ENCODE measurements at places on chromosomes 13 and 19.

DNA sequence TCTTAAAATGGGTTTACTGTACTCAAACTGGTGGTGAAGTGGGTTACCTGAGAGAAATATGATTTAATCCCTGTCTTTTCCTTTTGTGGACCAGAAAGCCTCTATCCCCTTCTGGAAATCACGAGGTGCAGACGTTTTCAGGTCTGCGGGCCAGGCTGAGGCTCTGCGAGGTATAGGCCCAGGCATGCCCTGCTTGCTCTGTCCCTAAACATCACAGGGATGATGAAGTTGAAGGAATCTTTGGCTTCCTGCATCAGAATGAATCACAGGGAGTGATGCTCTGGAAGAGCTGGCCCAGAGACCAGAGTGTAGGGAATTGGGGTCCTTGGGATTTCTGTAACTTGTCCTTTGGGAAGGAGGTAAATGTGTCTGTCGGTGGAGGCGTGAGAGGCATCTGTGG lies 18.4 kb upstream of the CHST8 start:
- no peak for DNase-seq

DNA sequence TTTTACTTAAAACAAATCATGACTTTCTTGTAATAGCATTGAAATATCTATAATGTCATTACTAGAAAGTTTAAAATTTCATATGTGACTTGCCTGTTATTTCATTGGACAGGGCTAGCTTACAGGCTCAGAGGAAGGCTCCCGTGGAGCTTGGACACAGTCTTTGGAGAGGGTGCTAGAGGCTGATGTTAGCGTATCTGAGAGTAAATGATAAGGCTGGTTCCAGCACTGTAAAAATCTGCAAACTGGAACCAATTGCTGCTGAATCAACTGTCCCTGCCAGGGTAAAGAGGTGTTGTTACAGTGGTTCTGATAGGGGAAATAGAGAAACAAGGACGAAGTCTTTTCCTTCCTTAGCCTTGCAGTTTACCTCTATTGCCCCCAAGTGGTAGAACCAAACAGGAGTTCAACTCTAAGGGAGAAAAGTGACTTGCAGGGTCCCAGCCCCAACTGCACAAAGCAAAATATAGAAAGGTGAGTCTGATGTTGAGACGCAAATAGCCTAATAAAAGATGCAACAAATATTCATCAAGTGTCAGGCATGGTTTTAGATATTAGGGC lies 901.7 kb downstream of the DIAPH3 start:
- no peak for DNase-seq

DNA sequence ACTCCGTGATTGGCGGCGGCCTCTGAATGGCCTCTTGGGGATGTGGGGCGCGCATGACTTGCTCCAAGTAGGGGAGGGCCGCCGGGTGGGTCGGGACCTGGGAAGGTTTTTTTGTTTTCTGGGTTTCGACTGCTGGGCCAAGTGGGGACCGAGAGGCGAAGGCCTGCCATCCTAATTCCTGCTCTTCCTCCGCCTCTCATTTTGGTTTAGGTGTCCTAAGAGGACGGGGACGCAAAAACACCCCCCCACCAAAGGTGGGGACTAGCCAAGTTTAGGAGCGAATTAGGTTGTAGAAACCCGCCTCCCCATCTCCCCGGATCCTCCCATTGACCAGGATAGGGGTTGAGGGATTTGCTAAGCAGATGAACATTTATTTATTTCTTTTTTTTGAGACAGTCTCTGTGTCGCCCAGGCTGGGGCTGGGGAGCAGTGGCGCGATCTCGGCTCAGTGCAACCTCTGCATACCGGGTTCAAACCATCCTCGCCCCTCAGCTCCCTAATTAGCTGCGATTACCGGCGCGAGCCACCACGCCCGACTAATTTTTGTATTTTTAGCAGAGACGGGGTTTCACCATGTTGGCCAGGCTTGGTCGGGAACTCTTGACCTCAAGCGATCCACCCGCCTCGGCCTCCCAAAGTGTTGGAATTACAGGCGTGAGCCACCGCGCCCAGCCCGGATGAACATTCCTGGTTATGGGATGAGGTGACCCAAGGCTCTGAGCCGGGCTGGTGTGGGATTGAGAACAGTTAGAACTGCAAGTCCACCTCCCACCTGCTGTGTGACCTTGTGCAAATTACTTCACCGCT lies 838 bp downstream of the PPP2R1A start:
- DNase-seq = no peak

- no peak for DNase-seq
These were observed 6.3 kb downstream of the NHLRC3 start for GRCh38 chr13:39044536-39044935.

DNA sequence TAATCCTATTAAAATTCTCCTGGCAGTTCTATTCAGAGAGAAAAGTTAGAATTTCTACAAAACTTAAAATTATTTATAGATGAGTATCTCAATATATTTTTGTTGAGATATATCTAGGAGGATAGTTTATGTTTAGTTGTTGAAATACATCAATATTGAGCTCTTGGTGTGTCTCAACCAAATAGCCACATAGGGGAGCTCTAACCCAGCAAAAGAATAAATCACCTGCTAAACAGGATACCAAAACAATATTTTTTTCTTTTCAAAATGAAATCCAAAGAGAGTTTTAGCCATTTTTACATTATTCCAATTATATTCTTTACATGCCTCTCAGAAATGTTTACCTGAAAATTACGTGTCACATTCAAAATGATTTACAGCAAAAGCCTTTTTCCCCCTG lies 954.7 kb downstream of the SLITRK6 start:
- no peak for DNase-seq

GRCh38 chr19:52734331-52734892 lies 432 bp downstream of the ZNF611 start:
- no peak for DNase-seq

DNA sequence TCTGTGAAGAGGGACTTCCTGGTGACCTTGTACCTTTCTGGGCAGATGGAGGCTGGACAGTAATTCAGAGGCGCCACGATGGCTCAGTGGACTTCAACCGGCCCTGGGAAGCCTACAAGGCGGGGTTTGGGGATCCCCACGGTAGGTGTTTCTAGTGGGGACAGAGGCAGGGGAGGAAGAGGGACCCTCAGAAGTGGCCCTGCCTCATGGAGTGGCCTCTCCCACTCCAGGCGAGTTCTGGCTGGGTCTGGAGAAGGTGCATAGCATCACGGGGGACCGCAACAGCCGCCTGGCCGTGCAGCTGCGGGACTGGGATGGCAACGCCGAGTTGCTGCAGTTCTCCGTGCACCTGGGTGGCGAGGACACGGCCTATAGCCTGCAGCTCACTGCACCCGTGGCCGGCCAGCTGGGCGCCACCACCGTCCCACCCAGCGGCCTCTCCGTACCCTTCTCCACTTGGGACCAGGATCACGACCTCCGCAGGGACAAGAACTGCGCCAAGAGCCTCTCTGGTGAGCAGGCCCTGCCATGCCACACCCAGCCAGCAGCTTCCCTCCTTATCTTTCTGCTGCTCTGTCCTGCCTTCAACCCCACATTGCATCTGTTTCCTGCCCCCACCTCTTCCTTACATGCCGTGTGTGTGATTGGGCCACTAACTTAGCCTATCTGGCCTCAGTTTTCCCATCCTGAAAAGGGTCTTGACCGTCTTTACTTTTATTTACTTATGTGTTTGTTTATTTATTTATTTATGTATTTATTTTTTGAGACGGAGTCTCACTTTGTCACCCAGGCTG lies 7.3 kb downstream of the ANGPTL4 start:
- DNase-seq = no peak

DNA sequence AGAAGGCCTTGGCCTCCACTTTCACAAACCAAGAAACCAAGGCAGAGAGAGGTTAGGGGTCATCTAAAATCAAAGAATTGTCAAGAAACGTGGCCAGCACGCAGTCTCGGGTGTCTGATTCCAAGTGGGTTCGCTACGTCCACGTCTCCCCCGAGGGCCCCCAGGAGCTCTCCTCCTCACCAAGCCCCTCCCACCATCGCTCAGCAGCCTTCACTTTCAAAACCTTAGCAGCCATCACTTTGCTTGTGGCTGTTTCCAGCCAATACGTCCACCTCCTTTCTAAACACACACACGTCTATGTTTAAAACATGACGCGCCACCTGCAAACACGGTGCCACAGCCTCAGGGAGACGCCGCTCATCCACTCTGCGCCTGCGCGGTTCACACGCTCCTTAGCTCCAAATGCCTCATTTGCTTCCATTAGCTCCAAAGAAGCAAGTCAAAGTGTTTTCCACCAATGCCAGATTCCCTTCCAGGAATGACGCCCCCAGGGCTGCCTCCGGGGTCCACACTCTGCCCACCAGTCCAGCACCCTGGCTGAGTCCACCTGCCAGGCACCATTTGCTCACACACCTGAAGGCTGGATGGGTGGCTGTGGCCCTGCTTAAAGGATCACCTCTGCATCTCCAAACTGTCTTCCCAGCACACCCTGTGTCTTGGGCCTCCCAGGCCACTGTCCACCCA lies 5.5 kb downstream of the RASA3 start:
- no peak for DNase-seq

GRCh38 chr19:51002542-51003311 lies 1.3 kb upstream of the KLK8 start:
- DNase-seq = peak; percentile 23

GRCh38 chr13:79874396-79875360 lies 393.7 kb downstream of the NDFIP2 start:
- no peak for DNase-seq

DNA sequence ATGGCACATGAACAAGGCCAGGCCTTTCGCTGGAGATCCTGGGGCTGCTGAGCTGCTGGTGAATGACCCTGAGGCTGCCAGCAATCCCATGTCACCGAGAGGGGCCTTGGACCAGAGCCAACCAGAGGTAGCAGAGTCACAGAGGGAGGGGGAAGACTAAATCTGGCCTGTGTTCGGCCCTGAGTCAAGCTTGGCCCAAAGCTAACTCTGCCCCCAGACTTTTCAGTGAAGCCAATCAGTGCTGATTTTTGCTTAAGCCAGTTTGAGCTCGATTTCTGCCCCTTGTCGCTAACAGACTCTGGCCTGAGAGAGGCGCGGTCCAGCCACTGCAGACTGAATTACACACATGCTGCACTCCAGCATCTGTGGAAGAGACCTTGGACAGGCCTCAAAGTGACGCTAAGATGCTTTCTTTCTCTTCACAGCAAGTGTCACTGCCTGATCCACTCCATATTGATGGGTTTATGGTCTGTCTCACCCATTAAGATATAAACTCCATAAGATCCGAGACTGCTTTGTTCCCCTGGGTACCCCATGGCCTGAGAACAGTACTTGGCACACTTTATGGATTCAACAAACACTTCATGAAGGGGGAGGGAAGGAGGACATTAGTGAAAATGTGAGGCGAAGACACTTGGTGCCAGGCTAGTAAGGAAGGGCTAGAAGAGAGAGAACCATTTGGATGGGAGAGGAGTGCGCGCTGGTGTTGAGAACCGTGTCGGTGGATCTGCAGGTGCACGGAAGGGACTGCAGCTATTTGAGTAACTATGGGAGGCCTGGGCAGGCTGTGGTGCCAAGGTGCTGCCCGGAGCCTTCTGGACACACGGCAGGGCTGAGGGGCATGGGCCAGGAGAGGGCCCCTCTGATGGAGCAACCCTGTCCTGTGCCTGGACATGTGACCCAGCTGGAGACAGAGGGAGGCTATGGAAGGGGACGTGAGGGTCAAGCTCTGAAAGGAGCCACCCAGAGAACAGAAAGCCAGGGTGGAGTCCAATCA lies 17.6 kb downstream of the RANBP3 start:
- DNase-seq = no peak

GRCh38 chr19:3585301-3586126 lies at the start of gene GIPC3:
GIPC3 (plus strand) TSS chr19:3585478; CDS start chr19:3585598, 120 bp downstream.
- no peak for DNase-seq

- DNase-seq = peak; percentile 45
These were observed 7.5 kb upstream of the TSHZ3 start for GRCh38 chr19:31356587-31357314.

- DNase-seq = no peak
These were observed 21.3 kb upstream of the TINCR start for GRCh38 chr19:5588906-5589676.

DNA sequence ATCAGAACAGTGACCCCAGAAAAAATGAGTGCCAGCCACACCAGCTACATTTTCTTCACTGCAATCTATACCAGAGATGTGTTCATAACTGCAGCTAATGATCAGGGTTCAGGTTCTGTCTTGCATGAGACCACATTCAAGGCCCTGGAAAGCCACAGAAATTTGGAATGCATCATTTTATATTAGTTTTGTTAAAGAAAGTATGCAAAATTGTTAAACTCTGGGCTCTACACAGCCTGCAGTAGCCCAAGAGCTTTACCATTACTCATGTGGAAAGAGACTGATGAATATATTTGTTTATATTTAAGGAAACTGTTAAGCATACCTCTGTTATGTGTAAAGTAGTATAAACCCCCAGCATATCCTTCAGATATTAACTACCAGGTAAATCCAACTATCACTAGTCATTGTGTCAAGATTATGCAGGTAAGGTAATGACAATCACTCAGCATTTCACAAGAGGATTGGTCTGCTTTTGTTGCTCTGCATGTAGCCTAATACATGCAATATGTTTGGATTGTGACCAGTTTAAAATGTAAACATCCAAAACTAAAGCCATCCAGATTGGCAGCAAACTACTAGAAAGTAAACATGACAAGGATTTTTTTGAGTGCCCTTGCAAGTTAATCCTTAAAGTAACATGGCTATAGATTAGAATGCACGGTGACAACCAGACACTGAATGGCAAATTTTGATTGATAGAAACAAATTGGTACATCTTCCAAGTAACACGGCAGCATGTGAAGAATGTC lies 429.1 kb upstream of the ARGLU1 start:
- DNase-seq = no peak

DNA sequence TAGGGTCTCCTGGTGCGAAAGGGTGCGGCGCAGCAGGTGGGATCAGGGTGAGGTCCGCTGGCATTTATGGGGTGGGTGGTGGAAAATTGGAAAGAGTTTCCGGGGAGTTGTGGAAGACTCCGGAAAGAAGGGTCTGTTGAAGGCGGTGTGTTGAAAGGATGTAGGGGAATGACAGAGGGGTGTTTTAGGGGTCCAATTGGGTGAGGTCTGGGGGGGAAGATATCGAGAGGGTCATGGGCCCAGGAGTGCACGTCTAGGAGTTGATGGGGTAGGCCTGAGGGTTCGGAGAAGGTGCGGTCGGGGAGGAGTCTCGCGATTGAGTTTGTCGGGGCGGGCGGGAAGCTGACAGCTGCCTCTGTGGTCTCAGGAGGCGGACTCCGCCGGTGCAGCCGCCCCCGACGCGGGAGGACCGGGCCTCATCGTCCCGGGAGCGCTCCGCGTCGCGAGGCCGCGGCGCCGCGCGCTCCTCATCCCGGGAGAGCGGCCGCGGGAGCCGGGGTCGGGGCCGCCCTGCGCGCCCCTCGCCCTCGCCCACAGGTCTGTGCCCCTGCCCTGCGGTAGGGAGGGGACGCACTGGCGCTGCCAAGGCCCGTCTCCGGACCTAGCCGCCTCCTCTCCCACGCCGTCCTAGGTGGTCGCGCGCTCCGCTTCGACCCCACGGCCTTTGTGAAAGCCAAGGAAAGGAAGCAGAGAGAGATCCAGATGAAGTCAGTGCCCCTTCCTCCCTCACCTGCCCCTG lies 7.0 kb downstream of the PGLYRP1 start:
- no peak for DNase-seq

Data from stimulated activated CD4-positive, alpha-beta T cell treated with anti-CD3 and anti-CD28 coated beads, TNF-alpha, amount 100 ng/mL, for 48 hours (primary cell).